Cardiac atrium fibroblast (primary cell): ENCODE measurements at places on chromosomes 16 and 17. TPM values are rescaled to one million over a fixed set of nuclear protein-coding genes. Genes with fewer than 3 reads are reported as not detected.

The HP gene
- total RNA-seq: 2.8 TPM in 1 of 2 replicates, not detected in the other

The KRTAP4-3 gene
- not detected in 2 replicates for total RNA-seq

The MT4 gene
- total RNA-seq: not detected in 2 replicates

The PTX4 gene
- total RNA-seq: not detected in 2 replicates

The EPN3 gene
- not detected in 2 replicates for total RNA-seq

The CACNG3 gene
- total RNA-seq: not detected in 2 replicates

The NEUROD2 gene
- not detected in 2 replicates for total RNA-seq

The PRAC1 gene
- not detected in 2 replicates for total RNA-seq

The ASGR2 gene
- total RNA-seq: not detected in 2 replicates

The TPPP3 gene
- not detected in 2 replicates for total RNA-seq

The CLEC19A gene
- not detected in 2 replicates for total RNA-seq

The DNAH3 gene
- total RNA-seq: not detected in 2 replicates

The KCTD19 gene
- not detected in 2 replicates for total RNA-seq

The AANAT gene
- 0.49 TPM in 1 of 2 replicates, not detected in the other for total RNA-seq

The OR3A2 gene
- not detected in 2 replicates for total RNA-seq

The RECQL5 gene
- total RNA-seq: 9.7 and 20.6 TPM in 2 replicates

The SHISA9 gene
- not detected in 2 replicates for total RNA-seq

The NLRC5 gene
- 3.2 and 22.8 TPM in 2 replicates for total RNA-seq

The DRC3 gene
- total RNA-seq: 0.65 TPM in 1 of 2 replicates, not detected in the other

The ZG16B gene
- total RNA-seq: 1.8 TPM in 1 of 2 replicates, not detected in the other

The PRDM7 gene
- not detected in 2 replicates for total RNA-seq

The CLEC3A gene
- total RNA-seq: not detected in 2 replicates

The ARL17B gene
- 6.7 and 9.6 TPM in 2 replicates for total RNA-seq

The CRLF3 gene
- 7.9 and 8.7 TPM in 2 replicates for total RNA-seq

The CD300H gene
- total RNA-seq: not detected in 2 replicates

The KRTAP3-2 gene
- total RNA-seq: not detected in 2 replicates
